ENCODE measurements at places on chromosomes 4 and X.

GRCh38 chr4:30929649-30930048 is 209.5 kb downstream of the PCDH7 start:
- DNase-seq, result no peak

- DNase-seq, result no peak
Observed at GRCh38 chrX:10282490-10282889, 125.7 kb downstream of the CLCN4 start.

DNA sequence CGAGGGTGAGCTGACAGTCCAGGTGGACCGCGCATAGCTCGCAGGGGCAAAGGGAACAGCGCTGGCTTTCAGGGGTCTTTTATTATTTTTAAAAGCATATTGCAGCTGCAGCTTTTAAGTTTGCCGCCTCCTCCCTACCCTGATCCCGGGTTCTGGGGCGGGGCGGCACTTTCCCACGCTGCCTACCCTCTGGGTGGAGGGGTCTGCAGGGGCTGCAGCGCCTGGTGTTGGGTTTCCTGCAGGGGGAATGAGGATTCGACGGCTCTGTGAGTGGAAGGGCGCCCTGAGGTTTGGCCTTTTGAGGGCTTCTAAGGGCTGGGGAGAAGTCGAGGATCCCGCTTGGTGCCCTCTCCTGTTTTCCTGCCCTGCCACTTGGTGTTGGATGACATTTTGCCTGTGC is 80.7 kb upstream of the SCML1 start:
- DNase-seq, result no peak

- no peak for DNase-seq
Observed at GRCh38 chrX:133859336-133859735, 126.1 kb downstream of the GPC3 start.

DNA sequence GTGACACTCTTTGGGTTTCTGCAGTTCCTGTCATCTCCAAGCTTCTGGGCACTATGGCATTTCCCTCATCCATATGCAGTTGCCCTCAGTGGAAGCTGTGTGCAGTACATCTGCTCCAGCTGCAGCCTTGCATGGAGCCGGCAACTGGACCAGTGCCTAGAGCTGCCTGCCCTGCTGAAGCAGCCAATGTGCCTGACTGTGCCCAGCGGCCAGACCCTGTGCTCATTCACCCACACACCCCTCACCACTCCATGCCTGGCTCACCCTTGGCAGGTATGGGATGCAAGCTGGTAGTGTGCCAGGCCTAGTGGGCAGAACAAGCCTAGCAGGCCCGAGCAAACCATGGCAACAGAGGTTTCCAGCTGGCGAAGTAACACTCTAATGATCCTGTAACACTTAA is 370.8 kb downstream of the FSTL5 start:
- no peak for DNase-seq

GRCh38 chrX:146154191-146154590 is 336.6 kb downstream of the SLITRK2 start:
- DNase-seq, result no peak
